ENCODE measurements at places on chromosomes 12 and 14.

DNA sequence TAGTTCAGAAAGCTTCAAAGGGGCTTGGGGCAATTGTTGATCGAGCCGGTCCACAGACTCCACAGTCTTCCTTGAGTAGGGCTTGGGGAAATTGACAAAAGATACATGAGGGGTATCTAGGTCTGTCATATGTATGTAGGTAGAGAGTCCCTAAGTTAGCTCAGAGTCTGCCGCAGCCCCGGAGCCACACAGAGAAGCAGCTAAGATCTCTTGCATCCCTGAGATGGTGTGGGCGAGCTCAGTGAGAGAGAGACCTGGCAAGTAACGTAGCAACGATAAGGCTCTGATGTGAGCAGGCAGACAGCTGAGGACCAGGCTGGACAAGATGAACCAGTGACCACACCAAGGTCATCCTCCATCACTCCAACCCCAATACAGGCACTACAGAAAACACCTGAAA is 297.6 kb downstream of the TMEM132D start:
- DNase-seq = no peak

DNA sequence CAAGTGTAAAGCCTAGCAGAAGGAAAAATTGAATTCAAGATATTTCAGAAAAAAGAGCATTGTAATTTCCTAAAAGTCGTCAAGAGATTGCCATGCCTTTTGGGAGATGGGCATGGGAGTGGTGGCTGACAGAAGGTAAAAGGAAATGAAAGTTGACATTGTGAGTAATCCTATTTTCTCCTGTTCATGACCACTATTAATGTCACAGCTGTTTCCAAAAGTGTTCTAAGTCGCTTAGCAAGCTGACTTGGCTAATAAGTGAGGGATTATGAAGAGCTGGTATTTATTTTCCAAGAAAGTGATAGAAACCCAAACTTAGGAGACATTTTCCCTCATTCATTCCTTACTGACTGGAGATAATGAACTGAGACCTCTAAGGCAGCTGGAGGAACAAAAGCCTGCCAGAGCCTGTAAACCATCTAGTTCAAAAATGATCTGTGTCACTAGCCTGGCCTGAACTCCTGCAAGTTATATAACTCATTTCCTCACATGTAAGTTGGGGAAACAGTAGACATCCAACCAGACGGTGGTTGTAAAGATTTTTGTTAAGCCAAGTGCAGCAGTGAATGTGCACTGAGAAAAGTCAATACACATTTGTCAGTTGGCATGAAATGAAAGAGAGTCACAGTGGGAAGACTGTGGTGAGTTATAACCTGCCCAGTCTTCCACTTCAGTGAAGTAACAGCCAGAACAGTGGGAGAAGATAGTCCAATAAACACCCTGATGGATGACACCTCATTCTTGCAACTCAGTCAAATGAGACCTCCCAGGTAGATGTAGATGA is 75.8 kb downstream of the DIO2 start:
- DNase-seq = no peak

DNA sequence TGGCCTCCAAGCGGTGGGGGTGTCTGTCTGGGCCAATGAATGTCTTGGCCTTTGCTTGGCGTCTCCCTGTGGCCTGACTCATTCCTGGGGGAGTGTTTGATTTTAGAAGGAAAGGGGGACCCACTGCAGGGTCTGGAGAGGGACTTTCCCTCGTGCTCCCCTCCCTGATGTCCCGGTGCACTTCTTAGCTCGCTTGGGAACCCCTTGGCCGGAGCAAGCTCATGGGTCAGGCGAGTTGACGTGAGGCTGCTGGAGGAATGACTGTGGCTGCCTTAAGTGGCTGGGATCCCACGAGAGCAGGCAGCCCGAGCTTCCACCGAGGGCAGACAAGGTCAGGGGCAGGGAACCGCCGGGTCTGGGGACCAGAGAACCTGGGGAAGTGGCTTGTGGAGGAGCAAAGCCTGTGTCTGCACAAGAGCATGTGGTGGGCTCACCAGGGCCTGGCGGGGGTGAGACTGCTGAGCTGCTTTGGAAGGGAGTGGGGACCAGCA is 218.4 kb upstream of the C14orf180 start:
- DNase-seq = no peak

DNA sequence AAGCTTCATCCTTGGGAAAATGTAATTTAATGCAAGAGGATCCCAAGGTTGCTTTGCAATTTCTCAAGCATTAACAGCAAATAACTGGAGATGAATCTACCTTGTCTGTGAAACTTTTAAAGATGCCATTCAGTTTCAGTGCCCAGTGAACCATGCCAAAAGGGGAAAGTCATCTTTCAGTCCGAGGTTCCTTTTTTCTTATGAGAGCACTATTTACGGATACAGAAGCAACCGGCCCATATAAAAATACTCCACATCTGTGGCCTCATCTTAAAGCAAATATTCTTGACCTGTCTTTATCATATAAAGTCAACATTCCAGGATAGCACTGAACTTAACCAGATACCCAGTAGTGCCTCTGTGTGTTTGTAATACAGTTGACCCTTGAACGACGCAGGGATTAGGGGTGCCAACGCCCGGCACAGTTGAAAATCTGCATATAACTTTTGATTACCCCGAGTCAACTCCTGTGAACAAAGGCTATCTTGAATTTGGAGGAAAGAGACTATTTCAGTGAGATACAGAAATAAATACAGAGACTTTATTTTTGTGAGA is 209.4 kb downstream of the PCNX1 start:
- DNase-seq = no peak

DNA sequence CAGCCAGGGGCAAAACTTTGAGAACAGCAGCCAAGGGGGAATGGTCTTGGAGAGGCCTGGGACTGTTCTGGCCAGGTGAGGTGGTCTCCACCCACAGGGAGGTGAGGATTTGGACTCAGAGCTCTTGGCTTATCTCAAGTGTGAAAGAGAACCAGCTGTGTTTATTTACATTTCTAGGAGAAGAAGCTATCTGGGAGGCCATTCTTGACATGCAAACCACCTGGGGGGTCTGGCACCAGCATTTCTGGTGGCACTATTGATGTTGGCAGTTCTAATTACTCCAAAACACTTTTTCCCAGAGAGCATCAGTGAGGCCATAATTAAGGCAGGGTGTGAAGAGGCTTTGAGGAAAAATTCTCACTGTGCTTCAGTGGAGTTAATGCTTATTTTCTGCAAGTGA is 95.1 kb downstream of the CAND1 start:
- no peak for DNase-seq

DNA sequence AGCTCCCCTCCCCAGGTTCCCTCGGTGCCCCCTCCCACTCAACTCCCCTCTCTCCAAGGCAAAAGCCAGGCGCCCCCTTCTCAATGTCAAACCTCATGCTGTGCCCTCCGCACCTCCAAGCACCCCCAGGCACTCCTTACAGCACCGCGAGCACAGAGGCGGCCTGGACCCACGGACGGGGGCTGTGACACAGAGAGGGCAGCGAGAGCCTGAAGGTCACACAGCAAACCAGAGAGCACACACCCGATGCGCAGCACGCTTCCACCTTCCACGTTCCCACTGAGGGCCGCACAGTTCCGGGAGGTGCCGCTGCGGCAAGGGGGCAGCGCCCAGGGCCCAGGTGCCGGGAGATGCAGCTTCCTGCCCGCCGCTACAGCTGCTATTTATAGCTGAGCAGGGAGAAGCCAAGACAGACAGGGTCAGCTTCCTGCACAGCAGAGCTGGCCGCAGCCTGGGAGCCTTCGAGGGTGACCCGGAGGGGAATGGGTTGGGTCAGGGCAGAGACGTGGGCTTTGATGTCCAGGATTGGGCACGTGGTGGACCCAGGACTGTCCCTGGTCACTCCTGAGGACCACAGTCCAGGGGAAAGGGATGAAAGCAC is 12.9 kb downstream of the NCOR2 start:
- DNase-seq = no peak

Measured in EL (cell line).